ENCODE measurements at places on chromosomes 12 and 14.

GRCh38 chr14:100844082-100844408, 18.1 kb downstream of the MEG3 start:
- no peak for DNase-seq

DNA sequence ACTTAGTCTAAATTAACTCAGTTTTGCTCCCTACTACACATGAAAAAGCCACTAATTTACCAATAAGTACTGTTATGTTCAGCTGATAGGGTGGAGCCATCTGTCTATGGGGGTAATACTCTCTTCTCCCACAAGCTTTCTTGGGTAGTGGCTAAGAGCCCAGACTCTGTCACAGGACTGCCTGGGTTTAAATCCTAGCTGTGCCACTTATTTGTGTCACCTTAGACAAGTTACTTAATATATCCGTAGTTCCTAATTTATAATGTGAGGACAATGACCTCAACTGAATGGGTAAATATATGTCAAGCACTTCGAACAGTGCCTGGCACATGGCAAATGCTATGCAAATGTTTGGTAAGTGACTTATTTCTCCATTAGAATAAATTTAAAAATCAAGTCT, 185.6 kb downstream of the DACT1 start:
- DNase-seq, result no peak

GRCh38 chr12:91110311-91110924, 876 bp downstream of the LUM start:
- no peak for DNase-seq

DNA sequence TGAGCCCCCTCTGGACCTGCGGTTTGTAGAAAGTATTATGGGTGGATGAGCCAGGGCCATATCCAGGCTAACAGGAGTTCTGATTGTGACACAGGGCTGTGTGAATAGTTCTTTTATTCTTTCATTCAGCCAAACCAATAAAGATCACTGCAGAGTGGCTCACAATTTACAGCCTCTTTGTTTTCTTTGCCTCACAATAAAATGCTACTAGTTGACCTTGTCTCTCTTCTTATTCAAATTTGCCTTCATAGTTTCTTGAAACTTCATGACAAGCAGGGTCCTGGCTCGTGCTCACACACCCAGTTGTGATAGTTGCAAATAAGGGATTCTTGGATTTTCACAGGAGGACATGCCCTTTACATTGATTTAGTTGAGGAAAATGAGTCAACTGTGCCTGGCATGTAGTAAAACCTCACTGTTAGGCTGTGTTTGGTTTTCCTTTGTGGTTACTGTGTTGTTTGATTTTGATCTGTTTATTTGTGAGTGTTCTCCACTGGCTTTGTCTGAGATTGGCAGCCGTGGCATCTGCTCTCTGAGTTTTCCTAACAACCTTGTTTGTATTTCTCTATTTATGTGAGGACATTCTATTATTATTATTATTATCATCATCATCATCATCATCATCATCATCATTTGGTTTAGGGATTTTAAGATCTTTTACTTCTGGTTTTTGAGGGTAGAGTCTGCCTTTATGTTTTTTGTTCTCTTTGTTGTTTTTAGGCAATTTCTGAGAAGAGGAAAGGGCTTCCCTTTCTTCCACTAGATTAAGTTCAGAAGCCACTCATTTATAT, 2.7 kb upstream of the KRT6B start:
- DNase-seq, result no peak

DNA sequence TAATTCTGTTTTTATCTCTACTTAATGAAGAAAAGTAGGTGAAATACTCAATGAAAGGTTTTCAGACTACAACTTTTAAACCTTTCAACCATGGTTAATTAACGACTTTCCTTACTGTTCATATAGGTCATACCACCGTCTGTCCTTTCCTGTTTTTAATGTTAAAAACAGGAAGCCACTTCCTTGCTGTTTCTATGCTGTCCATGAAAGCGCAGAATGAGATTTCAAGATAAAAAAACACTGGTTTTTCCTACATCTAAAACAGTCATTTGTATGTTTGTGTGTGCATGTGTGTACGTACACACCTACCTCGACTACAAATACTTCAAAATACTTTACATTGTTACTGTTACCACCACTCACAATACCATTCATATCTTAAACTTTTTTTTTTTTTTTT, 27.3 kb downstream of the SPTLC2 start:
- DNase-seq, result no peak

GRCh38 chr14:93892923-93893558, 34.1 kb upstream of the FAM181A start:
- peak; percentile 71 for DNase-seq

DNA sequence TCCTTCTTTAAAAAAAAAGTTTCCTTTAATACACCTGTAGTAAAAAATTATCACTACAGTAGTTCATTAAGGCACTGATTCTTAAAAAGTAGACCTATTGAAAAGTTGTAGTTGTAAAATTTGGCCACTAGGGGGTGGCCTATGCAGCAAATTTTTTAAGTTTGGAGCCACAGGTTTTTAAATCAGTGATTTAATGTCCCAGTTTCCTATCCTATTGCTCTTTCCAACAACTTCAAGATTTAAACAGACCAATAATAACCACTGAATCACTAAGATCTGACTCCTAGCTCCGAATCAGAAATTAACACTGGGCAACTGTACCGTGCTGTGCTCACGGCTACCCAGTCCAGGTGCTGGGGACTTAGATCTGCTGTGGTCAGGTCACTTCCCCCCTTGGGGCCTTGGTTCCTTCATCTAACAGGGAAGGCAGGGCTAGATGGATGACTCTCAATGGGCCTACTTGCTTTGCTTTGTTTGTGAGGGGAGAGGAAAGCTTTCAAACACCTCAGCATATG, 279.3 kb downstream of the MED13L start:
- DNase-seq, result peak; percentile 78

GRCh38 chr12:22396735-22397134, 62.2 kb upstream of the ST8SIA1 start:
- DNase-seq, result no peak

DNA sequence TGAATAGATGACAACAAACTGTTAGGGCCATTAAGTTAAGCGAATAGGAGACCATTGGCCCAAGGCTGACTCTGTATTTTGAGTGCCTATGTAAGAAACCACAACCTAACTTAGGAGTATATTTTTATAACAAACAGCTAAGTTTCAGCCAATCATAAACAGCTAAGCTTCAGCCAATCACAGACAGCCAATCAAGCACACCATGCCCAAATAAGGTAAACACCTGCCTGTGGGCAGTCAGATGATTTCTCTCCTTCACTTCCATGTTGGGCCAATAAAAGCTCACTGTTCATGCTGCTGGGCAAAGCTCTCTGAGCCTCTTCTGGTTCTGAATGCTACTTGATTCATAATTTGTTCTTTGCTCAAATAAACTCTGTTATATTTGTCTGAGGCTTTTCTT, 344.6 kb downstream of the BTG1 start:
- no peak for DNase-seq

- peak; percentile 67 for DNase-seq
Measured at GRCh38 chr14:69183735-69184134, 7.6 kb upstream of the EXD2 start.

- DNase-seq, result no peak
Measured at GRCh38 chr12:14402697-14403096, 37.2 kb downstream of the ATF7IP start.
